ENCODE measurements at places on chromosomes 5 and 9. TPM values are rescaled to one million over a fixed set of nuclear protein-coding genes. Genes with fewer than 3 reads are reported as not detected.

DMAC1 gene
- total RNA-seq: 37.0 TPM

GMCL2 gene
- not detected for total RNA-seq

SECISBP2 gene
- total RNA-seq: 64.7 TPM

MCTP1 gene
- 63.1 TPM for total RNA-seq

PCDHA8 gene
- total RNA-seq: 0.40 TPM

IGFBPL1 gene
- not detected for total RNA-seq

BNIP1 gene
- 8.3 TPM for total RNA-seq

SV2C gene
- 4.9 TPM for total RNA-seq

Measured in sciatic nerve (tissue), 2 donors.